Renal pelvis (tissue), 12 donors: ENCODE measurements at places on chromosomes 7 and 10. TPM values are rescaled to one million over a fixed set of nuclear protein-coding genes. Genes with fewer than 3 reads are reported as not detected.

The TMEM176B gene
- 92.4 TPM for polyA plus RNA-seq

The NPFFR1 gene
- 0.32 TPM for polyA plus RNA-seq

The PANK1 gene
- 44.1 TPM for polyA plus RNA-seq

The WASHC2C gene
- polyA plus RNA-seq: 73.9 TPM

The CHRM2 gene
- polyA plus RNA-seq: 2.9 TPM

The MBL2 gene
- not detected for polyA plus RNA-seq

The LARP4B gene
- 56.3 TPM for polyA plus RNA-seq

The LRIT1 gene
- not detected for polyA plus RNA-seq

The SPDYE6 gene
- polyA plus RNA-seq: 2.4 TPM

The MACC1 gene
- 6.9 TPM for polyA plus RNA-seq

The MICALL2 gene
- polyA plus RNA-seq: 13.7 TPM

The PLAC9 gene
- 30.8 TPM for polyA plus RNA-seq

The RAMP3 gene
- 11.0 TPM for polyA plus RNA-seq

The LIPF gene
- 0.20 TPM for polyA plus RNA-seq

The PTF1A gene
- polyA plus RNA-seq: not detected

The TMEM236 gene
- 0.24 TPM for polyA plus RNA-seq

The ERVW-1 gene
- 3.2 TPM for polyA plus RNA-seq

The ZNF107 gene
- 7.7 TPM for polyA plus RNA-seq

The ASB10 gene
- not detected for polyA plus RNA-seq
